Ecto neural progenitor cell (in vitro differentiated cells): ENCODE measurements at places on chromosomes 13 and 19.

DNA sequence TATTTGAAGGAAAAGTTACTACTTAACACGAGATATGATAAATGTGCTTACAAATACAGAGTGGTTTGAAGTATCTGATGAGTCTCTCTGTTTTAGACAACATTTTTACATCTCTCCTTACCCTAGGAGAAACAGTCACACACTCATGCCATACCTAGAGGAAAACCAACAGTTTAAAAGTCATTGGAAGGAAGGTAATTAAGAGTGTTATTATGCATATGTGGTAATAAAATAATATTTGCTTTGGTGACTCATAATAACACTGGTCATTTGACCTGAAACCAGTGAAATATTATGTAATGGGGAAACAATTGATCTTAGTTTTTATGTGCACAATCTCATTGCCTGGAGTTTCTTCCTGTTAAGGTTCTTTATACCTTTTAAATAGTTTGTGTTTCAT is 136.9 kb upstream of the SOX21 start:
- no peak for DNase-seq

- no peak for DNase-seq
Measured at GRCh38 chr19:29489172-29489951, 36.4 kb upstream of the VSTM2B start.

GRCh38 chr19:37874784-37875183 is 31.6 kb downstream of the WDR87 start:
- DNase-seq = no peak

DNA sequence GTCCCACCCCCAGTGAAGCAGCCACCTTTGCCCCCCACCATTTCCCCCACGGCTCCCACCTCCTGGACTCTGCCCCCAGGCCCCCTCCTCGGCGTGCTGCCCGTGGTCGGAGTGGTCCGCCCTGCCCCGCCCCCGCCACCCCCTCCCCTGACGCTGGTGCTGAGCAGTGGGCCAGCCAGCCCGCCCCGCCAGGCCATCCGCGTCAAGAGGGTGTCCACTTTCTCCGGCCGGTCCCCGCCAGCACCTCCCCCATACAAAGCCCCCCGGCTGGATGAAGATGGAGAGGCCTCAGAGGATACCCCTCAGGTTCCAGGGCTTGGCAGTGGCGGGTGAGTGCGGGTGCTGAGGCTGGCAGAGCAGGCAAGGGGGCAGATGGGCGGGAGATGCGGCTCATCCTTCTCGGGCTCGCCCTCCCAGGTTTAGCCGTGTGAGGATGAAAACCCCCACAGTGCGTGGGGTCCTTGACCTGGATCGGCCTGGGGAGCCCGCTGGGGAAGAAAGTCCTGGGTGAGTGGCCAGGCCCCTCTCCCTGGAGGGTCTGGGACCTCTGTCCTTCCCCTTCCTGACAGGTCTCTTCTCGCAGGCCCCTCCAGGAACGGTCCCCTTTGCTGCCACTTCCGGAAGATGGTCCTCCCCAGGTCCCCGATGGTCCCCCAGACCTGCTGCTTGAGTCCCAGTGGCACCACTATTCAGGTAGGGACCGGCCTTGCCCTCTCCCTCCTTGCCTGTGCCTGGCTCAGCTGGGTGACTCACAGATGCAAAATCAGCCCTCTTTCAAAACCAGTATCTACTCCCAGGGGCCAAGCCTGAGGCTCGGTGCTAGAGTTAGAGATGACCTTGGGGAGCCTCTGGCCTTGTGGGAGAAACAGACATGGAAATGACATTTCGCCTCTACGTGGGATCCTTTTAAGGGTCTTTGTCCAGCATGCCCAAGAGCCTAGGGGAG is 8.8 kb downstream of the IGFLR1 start:
- no peak for DNase-seq

DNA sequence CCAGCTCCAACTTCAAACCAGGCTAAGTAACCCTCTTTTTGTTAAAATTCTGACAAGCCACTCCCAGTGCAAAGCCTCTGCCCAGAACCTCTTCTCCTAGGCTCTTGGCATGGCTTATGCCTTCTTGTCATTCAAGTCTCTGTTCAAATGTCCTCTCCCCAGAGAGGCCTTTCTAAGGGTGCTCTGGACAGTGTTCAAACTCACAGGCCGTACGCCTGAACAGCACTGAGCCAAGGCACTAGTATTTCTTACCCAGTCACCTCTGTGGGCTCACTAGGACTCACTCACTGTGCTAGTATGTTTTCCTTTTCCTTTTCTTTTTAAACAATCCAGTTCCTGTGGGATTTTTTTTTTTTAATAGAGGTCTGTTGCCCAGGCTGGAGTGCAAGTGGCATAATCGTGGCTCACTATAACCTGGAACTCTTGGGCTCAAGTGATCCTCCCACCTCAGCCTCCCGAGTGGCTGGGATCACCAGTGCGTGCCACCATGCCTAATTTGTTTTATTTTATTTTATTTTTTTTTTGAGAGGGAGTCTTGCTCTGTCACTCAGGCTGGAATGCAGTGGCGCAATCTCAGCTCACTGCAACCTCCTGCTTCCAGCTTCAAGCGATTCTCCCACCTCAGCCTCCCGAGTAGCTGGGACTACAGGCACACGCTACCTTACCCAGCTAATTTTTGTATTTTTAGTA is 2.3 kb upstream of the ASF1B start:
- DNase-seq = no peak

GRCh38 chr13:80873589-80873988 is 532.7 kb upstream of the SPRY2 start:
- DNase-seq = no peak

DNA sequence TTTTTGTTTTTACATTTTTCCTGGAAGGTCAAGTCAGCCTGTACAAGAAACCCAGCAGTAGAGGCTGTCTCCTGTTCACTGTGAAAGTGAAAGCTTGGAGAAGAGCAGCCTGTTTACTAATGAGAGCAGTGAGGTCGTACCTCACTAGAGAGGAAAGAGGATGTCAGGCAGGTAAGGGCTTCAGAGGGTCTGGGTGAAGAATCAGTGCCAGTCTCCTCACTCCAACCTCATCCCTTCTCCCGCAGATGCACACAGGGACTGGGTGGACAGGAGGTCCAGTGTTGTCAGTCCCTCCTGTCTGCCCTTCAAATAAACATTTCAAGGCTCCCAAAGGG is 462.5 kb downstream of the KLF5 start:
- no peak for DNase-seq

- DNase-seq = no peak
Measured at GRCh38 chr19:46630586-46631205, 5.3 kb downstream of the GNG8 start.

DNA sequence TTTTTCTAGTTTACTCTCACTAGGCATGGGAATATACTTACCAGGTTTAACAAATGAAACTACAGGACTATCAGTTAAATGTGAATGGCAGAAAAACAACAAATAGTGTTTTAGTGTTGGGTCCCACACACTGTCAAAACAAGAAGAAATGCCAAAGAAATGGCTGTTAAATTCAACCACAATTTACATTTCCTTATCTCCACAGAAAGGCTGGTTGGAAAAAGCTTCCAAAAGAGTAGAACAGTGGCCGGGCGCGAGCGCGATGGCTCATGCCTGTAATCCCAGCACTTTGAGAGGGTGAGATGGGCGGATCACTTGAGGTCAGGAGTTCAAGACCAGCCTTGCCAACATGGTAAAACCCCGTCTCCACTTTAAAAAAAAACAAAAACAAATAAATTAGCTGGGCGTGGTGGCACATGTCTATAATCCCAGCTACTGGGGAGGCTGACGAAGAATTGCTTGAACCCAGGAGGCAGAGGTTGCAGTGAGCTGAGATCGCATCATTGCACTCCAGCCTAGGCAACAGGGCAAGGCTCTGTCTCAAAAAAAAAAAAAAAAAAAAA is 66.5 kb downstream of the SERP2 start:
- no peak for DNase-seq

- DNase-seq = no peak
Measured at GRCh38 chr13:35817642-35818607, 313.3 kb downstream of the DCLK1 start.

DNA sequence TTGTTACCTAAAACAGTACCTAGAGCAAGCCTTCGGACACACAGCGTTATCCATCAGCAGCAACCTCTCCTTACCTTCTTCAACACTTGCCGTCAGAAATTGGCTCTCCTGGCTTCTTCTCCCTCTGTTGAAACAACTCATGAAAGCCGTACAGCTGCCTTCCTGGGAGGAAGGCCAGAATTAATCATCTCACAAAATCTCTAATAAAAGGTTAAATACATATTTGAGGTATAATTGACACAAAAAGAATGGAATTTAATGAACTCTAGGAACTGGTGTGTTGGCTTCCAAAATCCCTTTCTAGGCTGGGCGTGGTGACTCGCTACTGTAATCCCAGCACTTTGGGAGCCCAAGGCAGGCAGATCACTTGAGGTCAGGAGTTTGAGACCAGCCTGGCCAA is 37.3 kb upstream of the GTF2F2 start:
- no peak for DNase-seq

- no peak for DNase-seq
Measured at GRCh38 chr19:39539165-39539517, 820 bp downstream of the EID2 start.

- no peak for DNase-seq
Measured at GRCh38 chr19:28028881-28029444, 1184.0 kb downstream of the UQCRFS1 start.

GRCh38 chr19:3565139-3565538 is 7.6 kb upstream of the HMG20B start:
- DNase-seq = no peak

DNA sequence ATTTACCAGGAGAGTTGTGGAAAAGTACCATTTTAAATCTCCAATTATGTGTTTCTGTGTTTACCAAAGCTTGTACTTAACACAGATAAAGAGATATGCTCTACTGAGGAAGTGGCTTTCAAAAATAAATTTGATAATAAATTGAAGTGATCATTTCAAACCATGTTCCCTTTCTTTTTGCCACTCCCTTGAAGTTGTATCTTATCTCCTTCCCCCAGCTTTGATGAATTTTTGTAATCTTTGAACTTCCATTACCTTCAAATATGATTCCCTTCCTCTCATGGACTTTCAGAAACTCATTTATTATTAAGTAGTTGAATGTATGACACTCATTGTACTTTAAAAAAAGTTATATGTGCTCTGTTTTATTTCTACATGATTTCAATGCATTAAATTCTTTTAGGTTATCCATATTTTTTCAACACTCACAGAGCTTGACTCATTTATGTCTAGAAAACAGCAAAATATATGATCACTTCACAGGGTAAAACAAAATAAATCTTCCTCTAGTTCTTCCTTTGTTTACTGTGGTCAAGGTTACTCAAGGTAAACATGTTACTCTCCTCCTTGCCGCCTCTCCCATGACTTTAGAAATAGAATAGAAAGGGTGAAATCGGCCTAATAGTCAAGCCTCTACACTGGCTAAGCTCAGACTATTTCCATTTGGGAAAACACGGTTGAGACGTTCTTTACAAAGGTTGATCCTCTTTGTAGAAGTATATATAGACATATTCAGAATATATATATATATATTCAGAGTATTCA is 251.2 kb upstream of the SPRY2 start:
- no peak for DNase-seq

GRCh38 chr13:33352041-33352440 is 66.5 kb upstream of the STARD13 start:
- DNase-seq = no peak

DNA sequence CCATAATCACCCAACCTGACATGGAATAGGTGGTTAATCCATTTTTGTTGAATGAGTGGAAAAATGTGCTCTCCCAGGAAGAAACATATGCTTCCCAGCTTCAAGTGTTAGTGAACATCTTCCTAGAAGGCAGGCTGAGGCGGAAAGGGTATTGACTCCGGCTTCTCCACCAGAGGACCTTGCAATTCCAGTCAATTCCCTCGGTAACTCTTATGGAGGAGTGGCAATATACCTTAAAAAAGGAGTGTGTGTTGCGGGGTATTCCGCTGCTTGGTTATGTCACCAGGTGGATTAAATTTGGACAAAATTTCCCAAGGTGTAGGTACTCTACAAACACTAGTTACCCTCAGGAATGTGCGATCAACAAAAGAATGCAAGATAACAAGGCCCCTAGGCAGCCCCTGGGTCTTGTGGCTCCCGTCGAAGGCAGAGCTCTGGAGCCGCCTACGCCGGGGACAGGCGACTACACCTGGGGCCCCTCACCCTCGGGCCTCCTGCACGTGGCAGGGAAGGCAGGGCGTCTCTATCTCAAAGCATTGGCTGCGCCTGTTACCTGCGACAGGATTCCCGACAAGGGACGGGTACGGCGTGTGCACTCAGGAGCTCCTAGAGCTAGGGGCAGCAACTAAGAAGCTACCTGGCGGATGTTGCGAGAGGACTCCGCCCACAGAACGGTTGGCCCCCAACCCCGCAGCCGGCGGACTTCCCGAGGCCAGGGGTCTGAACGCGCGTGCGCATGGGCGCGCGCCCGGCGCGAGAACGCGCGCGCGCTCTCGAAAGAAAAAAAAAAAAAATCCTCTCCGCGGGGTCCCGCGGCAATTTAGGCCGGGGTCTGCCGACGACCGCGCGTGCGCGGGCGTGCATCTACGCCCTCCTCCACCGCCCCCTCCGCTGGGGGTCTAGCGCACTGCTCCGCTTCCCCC is at the start of gene WDR87:
WDR87 (minus strand) TSS at position 649 of the 923 bp plus-strand sequence. CDS start 8,355 bp downstream, outside the sequence.
- no peak for DNase-seq

GRCh38 chr13:23086968-23087623 is 93.7 kb upstream of the SGCG start:
- DNase-seq = no peak

DNA sequence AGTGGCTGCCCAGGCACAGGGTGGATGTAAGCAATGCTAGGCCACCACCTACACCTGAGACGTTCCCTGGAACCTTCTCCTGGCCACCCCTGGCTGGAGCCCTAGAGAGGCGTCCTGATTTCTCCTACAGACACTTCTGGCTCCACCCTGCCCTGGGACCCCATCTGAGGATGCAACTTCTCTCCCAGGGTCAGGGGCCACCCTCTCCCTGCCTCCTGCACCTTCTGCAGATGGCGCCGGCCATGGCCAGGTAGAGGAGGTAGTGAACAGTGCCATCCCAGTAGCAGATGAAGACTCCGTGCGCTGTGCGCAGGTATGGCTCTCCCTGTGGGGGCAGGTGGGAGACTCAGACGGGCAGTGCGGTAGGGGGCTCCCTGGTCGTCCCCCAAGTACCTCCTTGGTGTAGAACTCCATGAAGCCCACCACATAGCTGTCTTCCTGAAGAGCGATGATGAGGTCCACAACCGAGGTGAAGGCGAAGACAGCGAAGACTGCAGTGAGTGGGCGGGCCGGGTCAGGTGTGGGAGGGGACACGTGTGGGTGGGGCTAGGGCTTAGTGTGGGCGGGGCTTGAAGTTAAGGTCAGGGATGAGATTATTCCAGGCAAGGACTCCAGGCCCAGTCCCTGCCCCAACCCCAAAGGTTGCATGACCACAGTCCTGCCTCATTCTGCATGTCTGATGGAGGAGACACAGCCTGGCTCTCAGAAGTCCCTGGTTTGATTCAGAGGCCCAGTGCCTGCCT is 3.0 kb downstream of the TM6SF2 start:
- no peak for DNase-seq
